ENCODE measurements at places on chromosomes 16 and 17.

- no peak for DNase-seq
Observed at GRCh38 chr17:70608957-70609356, 439.6 kb downstream of the KCNJ2 start.

DNA sequence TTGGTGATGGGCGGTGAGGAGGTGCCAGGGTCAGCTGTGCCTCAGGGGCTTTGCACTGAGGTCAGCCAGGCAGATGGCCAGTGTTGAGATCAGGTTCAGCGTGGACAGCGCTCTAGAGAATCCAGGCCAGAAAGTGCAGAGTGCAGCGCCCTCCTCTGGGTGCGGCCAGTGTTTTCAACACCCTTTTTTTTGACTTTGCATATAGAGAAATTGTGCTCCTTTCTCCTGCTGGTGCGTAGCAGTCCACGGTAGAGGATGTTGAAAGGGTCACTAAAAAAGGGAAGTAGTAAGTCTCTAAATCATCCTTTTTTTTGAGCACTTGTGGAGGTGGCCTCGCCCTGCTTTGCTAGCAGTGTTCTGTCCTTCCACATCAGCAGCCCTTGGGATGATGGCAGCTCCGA is 53.9 kb downstream of the BANP start:
- DNase-seq = no peak

- no peak for DNase-seq
Observed at GRCh38 chr16:1300664-1301476, 8.6 kb upstream of the UBE2I start.

DNA sequence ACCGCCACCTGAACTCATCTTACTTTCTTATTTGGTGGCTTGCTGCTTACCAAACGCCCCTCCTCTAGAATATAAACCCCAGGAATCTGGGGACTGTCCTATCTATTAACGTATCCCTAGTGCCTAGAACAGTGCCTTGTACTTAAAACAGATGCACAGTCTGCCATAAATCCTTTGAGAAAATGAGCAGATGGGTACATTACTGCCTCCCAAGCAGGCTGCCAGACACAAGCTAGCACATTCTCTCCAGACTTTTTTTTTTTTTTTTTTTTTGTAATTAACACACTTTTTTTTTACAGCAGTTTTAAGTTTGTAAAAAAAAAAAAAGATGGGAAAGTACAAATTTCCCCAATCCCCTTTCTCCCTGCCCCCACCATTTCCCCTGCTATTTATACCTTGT is 57.3 kb upstream of the RPL38 start:
- no peak for DNase-seq

DNA sequence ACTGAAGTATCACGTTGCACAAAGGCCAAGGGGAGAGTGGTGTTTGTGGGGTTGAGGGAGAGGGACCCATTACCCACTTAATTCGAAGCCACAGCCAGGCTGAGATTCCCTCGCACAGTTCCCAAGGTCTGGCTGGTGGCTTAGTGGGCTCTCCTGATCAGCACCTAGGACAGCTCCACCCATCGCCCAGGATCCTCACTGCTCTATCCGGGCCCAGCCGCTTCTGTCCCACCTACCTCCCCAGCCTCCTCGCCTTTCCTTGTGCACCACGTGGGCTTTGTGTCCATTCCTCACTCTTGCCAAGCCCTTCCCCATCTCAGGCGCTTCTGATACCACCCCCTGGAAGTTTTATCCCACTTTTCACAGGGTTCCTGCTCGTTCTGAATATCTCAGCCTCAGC is 163.5 kb downstream of the CCT6B start:
- DNase-seq = no peak

DNA sequence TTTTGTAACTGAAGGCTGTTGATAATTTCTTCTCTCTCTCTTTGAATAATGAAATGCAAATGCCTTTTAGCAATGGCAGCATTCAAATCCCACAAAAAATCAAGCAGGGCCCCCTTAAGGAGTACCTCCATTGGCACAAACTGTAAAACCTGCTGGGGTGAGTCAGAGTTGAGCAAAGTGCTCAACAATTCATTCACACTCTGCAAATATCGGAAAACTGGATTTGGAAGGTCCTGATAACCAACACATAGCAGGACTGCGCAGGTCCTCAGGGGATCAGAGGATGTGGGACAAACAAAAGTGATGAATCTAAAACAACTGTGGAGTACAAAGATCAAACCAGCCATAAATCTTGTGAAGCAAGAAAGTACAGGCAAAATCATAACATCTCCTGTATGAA is 5.6 kb downstream of the CMTR2 start:
- DNase-seq = no peak

DNA sequence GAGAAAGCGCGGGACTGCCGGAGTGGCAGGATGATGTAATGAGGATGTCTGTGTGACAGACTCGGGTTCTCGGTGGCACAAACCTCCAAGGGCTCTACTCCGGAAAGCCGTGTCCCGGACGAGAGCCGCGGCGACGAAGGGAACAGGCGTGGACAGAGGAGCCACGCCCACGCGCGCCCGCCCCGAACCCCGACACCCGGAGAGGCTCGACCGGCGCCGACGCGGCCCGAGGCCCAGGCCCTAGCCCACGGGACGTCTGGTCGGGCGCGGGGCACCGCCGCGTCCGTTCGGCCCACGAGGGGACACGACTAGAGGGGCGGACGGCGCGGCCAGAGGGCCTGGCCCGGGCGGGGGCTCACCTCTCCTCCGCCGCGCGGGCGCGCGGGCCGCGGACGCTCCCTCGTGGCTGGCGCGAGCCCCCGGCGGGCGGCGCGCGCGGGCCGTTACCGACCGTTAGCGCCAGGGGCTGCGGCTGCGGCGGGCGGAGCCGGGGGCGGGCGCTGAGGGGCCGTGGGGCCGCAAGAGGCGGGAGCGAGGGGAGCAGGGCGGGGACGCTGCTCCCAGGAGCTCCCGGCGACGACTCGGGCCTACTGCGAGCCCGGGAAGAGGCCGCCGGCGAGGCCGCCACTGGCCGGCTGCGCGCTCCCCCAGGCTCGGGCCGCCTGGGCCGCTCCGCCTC is 2.1 kb upstream of the IRX5 start:
- DNase-seq = peak; percentile 31

GRCh38 chr17:42431758-42432161 is 8.7 kb upstream of the CAVIN1 start:
- no peak for DNase-seq

- DNase-seq = no peak
Observed at GRCh38 chr16:77782694-77783093, 5.7 kb upstream of the VAT1L start.

GRCh38 chr17:81553616-81554181 is 1.5 kb upstream of the FAAP100 start:
- DNase-seq = no peak

DNA sequence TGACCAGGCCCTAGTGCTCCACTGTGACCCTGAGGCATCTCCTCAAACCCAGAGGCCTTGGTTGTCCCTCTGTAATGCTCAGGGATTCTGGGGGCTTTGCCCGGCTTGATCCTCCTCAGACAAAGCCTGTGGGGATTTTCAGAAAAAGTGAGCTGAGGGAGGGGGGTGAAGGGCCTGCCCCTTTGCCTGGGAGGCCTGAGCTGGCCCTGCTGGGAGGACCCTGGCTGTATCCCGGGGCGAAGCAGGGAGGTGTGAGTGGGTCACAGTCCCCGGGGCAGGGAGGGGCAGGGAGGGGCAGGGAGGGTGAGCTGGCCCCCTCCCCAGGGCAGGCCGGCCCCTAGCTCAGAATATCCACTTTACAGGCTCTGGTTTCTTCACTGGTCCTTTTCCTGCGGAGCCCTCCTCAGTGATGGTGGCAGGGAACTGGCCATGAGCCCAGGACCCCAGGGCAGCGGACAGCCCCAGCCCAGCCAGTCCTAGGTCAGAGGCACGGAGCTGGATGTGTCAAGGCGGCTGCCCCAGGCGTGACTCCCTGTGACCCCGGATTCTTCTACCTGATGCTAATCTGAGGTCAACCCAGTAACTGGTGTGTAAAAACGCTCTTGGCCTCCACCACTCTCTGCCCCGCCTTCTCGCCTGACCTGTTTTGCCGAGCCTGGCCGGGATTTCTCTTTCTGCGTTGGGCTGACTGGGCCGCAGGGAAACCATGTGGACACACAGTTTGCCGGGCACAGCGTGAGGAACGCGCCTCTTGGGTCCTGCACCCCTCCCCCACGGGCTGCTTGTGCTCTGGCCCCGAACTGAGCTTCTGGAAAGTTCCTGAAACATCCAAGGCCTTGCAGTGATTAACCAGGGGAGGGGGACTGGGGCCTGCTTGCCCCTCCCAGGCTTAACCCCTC is 5.8 kb upstream of the FASN start:
- peak; percentile 37 for DNase-seq

- peak; percentile 53 for DNase-seq
Observed at GRCh38 chr17:49230636-49231562, at the start of gene PHOSPHO1. TSS of gene PHOSPHO1 (minus strand) at chr17:49230787. CDS start at chr17:49226691, 4,096 bp downstream.

DNA sequence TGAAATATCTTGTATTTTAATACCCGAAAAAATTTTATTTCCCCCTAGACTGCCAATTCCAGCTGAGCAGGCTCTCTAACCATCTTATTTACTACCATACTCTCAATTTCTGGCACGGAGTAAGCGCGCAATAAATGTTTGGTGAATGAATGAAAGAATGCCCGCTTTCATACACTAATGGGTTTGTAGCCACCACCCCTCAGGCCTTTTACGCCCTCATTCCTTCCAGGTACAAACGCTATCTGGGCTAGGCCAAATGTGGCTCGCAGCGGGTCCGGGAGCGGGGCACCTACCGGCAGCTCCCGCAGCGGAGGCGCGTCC is 536 bp upstream of the PLD2 start:
- DNase-seq = no peak

- DNase-seq = no peak
Observed at GRCh38 chr17:48100591-48101011, 677 bp downstream of the CBX1 start.

GRCh38 chr17:17679748-17680147 is 1.5 kb upstream of the RAI1 start:
- DNase-seq = no peak

- DNase-seq = no peak
Observed at GRCh38 chr16:88784074-88784855, 755 bp downstream of the PIEZO1 start.

DNA sequence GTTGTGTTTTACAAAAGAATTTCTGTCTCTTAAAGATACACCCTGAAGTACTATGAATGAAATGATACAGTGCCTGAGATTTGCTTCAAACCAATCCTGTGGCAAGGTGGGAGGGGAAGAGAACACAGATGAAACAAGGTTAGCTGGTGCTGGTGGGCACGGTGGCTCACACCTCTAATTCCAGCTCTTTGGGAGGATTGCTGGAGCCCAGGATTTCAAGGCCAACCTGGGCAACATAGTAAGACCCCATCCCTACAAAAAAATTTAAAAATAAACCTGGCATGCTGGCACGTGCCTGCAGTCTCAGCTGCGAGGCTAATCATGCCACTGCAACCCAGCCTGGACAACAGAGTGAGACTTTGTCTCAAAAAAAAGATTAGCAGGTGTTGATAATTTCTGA is 67.3 kb upstream of the FA2H start:
- no peak for DNase-seq

GRCh38 chr17:7651097-7651664 is 455 bp downstream of the ATP1B2 start:
- DNase-seq = no peak

- no peak for DNase-seq
Observed at GRCh38 chr16:78562650-78563049, 463.2 kb downstream of the WWOX start.

DNA sequence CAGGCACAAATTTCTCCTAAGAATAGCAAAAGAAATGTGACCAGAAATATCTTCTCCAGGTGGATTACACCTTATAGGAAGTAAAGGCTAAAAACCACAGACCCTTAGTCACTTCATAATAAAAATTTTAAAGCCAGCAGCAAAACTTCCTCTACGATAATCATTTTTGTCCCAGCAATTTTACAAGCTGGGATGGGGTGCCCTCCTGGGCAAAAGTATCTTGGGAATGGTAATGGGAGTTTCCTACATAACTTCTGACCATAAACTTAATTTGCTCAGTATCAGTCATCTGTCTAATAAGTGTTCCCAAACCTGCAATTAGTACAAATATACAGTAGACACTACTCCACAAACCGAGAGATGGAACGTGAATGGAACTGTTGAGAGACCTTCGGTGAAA is 3.0 kb downstream of the PHF12 start:
- no peak for DNase-seq

DNA sequence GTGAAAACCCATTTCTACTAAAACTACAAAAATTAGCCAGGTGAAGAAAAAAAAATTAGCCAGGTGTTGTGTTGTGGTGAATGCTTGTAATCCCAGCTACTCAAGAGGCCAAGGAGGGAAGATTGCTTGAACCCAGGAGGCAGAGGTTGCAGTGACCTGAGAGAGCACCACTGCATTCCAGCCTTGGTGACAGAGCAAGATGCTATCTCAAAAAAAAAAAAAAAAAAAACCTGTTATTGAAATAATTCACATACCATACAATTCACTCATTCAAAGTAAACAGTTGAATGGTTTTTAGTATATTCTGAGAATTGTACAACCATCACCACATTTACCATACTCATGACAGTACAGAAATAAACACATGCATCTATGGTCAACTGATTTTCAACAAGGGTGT is 31.0 kb downstream of the ZNRF1 start:
- no peak for DNase-seq

- no peak for DNase-seq
Observed at GRCh38 chr17:76784926-76785325, 47.0 kb downstream of the MFSD11 start.

GRCh38 chr16:80029761-80030481 is 429.4 kb upstream of the MAF start:
- DNase-seq = no peak

GRCh38 chr16:66894948-66895688 is 14.8 kb downstream of the PDP2 start:
- DNase-seq = peak; percentile 25

GRCh38 chr16:12097523-12098428 is 121.2 kb downstream of the SNX29 start:
- DNase-seq = no peak

GRCh38 chr16:27547134-27547533 is 2.6 kb downstream of the GTF3C1 start:
- DNase-seq = peak; percentile 21

GRCh38 chr17:55407641-55408566 is 13.7 kb downstream of the MMD start:
- no peak for DNase-seq

- no peak for DNase-seq
Observed at GRCh38 chr17:79835953-79836509, 3.2 kb downstream of the CBX4 start.

GRCh38 chr17:66114609-66115008 is 77.3 kb downstream of the CEP112 start:
- no peak for DNase-seq
